NCI-H2029 treated with DMSO at 0.1 percent for 48 hours (cell line): ENCODE measurements at places on chromosomes 2 and 18.

DNA sequence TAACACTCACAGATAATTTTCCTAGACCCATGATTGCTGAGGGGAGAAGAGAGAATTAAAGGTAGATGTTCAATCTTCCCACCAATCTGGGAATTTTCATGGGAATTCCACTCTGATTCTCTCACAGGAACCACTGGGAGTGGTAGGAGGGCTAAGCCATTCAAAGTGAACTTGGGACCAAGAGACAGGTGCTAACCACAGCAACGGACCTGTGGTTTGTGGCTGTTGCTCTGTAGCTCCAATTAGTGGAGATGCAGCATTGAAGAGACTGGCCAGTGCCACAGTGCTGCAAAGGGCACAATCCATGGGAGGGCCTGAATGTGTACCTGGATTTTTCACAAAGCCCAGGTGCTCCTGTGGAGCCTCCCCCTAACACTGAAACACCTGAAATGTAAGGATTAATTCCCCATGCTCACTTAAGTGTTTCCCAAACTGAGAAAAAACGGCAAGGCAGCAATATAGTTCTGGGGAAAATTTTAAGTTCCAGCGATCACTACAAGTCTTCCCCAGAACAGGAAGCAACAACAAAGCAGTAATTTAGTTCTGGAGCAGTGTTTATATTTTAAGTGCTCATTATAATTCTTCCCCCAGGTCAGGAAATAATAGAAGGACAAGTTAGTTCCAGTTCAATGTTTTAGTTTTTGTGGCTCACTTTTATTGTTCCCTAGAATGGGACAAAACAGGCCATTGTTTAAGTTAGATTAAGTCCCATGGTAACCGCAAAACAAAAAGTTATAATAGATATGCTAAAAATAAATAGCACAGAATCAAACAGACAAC, 1045.8 kb downstream of the CNTNAP5 start:
- DNase-seq: no peak

- DNase-seq: no peak
Observed at GRCh38 chr18:30491815-30492551, 550.6 kb downstream of the DSC3 start.

GRCh38 chr2:84846041-84846663, 34.7 kb downstream of the TRABD2A start:
- no peak for DNase-seq

GRCh38 chr2:61179701-61180639, 18.0 kb downstream of the C2orf74 start:
- no peak for DNase-seq

GRCh38 chr2:136212426-136213378, 94.8 kb upstream of the CXCR4 start:
- no peak for DNase-seq

GRCh38 chr2:39697454-39697853, 31.7 kb downstream of the TMEM178A start:
- peak; percentile 53 for DNase-seq

GRCh38 chr18:13181765-13182164, 36.8 kb upstream of the LDLRAD4 start:
- no peak for DNase-seq

DNA sequence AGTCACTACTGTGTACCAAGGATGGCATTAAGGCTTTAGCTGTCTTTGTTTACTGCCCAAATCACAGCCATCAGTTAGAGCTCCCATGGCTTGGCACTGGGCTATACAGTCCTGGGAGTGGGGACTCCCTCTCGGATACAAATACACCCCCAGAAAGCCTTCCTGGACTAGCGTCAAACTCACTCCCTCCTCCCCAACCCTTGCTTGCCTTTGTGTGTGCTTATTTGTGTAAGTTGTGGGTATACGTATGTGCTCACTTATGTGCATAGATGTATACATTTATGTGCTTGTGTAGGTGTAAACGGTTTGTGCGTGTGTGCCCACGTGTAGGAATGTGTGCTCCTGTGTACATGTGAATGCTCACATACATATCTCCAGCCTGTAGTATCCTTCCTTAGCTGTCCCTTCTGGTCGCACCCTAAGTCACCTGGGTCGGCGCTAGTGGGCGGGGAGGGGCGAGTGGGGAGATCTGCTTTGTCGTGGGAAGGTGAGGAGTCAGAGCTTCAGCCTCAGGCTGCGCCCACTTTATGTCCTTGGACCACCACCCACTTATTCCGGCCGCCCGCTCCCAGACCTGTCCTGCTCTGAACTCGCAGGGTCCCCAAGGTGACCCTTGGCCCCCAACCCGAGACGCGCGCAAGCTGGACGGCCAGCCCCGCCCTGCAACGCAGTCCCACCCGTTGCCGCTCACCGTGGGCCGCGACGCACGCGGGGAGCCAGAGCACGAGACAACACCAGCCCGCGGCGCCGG, 461 bp downstream of the PRADC1 start:
- DNase-seq: no peak
